ENCODE measurements at places on chromosomes 5 and 9.

- DNase-seq: peak; percentile 85
Observed at GRCh38 chr9:110440172-110440571, 102.5 kb upstream of the TXNDC8 start.

GRCh38 chr5:177389241-177390169, 5.3 kb downstream of the SLC34A1 start:
- peak; percentile 97 for DNase-seq

- DNase-seq: no peak
Observed at GRCh38 chr5:83871533-83872395, 151.1 kb upstream of the HAPLN1 start.

- no peak for DNase-seq
Observed at GRCh38 chr9:114382699-114383520, 4.9 kb downstream of the AKNA start.

- peak; percentile 68 for DNase-seq
Observed at GRCh38 chr9:21465859-21466518, 16.1 kb downstream of the IFNE start.

GRCh38 chr9:135127718-135128670, 40.5 kb downstream of the OLFM1 start:
- no peak for DNase-seq

DNA sequence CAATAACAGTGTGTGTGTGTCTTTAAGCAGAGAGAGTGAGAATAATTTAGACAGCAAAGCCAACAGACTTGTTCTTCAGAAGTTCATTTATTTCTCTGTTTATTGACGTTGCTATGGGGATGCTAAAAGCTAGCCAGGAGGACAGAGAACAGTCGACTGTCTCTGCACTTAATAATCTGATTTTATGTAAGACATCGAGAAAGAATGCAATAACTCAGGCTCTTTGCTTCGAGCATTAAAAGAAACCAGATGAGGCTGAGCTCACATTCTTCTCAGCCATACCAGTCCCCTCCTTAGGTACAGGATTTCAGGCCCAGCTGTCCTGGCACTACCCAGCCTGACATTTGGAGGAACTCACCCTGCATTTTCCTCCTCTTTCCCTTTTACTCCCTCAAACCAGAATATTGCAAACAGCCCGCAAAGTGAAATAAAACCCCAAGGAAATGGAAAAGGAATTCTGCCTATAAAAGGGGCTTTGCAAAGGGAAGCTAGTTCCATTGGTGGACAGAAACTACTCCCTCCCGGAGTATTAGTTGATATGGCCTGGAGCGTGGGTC, 44.5 kb upstream of the DPYSL3 start:
- peak; percentile 67 for DNase-seq

DNA sequence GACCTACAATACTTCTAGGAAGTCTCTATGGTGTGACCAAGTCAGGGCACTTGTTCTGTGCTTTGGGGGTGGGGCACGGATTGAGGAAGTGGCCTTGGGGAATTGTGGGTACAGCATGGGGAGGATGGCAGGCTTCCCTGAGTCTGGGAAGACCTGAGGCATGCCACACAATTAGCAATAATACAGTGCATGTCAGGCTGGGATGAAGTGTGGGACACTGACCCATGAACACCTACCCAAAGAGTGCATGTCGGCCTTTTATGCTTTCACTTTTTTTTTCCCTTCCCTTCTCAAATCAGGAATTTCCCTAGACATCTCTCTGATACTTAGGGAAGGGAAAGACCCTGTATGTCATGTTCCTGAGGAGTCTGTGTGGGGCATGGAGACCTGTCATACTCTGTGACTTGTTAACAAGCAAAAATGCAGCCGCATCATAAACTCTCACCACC, 146.4 kb downstream of the PALM2AKAP2 start:
- DNase-seq: no peak

DNA sequence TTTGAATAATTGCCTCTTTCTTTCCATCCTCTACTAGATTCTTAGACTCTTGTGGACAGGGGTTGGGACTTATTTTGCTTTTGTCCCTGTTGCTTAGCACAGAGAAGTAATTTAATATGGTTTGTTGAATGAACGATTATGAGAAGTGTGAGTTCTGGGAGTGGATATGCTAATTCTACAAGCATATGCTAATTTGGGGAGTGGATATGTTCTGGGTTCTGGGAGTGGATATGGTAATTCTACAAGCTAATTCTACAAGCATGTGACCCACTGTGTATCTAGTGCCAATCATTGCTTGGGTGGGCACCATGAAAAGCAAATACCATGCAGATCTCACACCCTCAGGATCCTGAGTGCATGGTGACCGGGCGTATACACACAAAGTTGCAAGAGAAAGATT, 181.8 kb upstream of the IL12B start:
- no peak for DNase-seq
